ENCODE measurements at places on chromosomes 2 and 18.

GRCh38 chr2:217438136-217438535 is 564.7 kb downstream of the TNS1 start:
- no peak for DNase-seq

- no peak for DNase-seq
Observed at GRCh38 chr2:38863061-38863695, 12.6 kb downstream of the DHX57 start.

GRCh38 chr2:200275295-200276013 is 31.0 kb upstream of the SPATS2L start:
- no peak for DNase-seq

DNA sequence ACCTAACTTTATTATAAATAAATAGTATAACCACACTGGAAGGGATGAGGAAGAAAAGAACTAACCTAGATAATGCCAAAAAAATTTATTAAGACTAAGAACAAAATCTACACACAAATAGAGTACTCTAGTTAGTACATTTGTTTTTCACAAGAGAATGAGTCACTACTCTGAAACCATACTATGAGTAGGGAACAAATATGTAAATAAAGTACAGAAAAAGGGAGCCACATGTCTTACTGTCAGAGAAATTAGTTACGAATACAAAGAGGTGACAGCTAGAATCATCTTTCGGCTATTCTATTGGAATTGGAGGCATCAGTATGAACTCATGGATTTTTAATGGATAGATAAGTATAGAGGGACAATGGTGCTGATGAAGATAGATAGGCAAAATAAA is 150.5 kb downstream of the COPS8 start:
- DNase-seq, result no peak

- no peak for DNase-seq
Observed at GRCh38 chr2:80392441-80392840, 87.9 kb upstream of the LRRTM1 start.

DNA sequence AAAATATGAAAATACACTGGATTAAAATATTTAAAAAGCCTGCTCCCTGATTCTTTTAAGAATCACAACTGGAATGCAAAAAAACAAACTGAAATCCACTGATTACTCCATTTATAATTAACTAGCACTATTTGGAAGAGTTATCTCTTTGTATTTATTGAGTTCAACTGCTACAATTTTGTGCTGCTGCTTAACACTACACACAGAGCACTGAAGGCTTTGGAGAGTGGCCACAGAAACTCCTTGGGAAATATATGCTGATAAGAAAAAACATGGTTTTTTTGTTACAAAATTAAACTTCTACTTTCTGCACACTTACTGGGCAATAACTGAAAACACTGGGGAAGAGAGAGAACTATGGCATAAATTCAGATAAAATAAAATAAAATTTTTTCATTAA is 19.8 kb upstream of the BZW1 start:
- no peak for DNase-seq

GRCh38 chr2:150109912-150110311 is 377.6 kb downstream of the RND3 start:
- DNase-seq, result no peak

DNA sequence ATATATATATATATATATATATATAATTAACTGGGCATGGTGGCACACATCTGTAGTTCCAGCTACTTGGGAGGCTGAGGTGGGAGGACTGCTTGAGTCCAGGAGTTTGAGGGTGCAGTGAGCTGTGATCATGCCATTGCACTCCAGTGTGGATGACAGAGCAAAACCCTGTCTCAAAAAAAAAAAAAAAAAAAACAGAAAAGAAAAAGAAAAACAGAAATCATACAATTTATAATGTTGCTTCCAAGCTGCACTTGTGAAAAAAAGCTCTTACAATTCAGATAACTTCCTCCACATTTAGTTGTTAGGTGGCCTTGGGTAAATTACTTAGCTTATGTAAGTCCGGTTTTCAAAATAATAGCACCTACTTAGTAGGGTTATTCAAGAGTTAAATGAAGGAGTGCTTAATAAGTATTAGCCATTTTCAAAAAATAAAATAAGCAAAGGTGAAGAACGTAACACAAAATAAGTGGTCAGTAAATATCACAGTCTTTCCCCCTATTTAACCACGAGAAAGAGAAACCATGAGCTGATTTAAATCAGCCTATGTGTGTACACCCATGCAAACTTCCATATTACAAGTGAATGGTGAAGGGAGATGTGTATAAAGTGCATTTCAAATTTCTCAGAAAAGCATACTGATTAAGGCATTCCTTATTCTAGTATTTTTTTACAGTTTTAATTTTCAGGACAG is 2.3 kb downstream of the WIPF1 start:
- no peak for DNase-seq

DNA sequence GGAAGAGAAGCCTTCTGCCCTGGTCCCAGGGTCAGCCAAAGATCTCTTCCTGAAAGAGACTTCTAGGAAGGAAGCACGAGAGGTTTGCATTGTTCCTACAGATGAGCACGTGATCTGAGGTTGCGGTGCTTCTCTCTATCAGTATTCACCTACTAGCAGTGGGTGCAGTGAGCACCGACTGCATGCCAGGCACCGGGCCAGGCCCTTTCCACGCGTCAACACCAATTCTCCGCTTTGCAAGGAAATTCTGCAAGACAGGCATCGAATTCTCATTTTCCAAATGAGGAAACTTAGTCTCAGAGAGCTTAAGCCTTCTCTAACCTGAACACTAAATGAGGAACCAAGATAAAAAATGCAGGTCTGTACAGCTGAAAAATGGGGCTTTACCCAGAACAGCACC is 151.5 kb upstream of the MYCN start:
- DNase-seq, result no peak

DNA sequence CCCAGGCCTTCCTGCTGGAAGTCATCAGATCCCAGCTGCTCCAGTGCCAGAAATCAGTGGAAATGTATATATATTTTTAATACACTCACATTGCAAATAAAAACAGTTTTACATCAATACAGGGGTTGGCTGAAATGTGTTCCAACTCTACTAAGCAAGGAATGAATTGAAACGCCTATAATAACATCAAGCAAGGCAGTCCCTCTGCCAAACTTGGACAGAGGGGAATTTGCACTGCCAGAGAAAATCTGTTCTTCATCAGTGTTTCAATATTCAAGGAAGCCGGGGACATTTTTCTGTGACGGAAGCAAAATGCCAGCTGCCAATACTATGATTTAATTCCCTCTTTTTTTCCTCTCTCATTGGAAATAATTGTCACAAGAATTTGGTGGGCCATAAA is 335.3 kb downstream of the TNS1 start:
- no peak for DNase-seq

DNA sequence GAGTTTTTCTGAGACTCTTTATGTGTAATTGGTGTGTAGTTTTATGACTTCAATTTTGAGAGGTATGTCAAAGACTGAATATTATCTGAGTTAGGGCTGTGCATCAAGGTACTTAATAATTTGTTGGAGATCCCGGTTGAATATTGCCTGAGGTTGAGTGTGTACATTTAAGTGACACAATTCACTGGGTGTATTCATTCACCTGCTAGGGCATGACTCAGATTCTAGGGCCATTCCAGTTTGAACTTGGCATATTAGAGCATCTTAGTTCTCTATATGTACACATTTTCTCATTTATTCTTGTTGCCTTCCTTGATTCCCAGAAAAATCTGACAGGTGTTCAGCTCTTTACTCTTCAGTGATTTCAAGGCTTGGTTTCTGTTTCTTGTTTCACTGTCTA is 12.5 kb downstream of the MAP4K4 start:
- DNase-seq, result no peak

- DNase-seq, result no peak
Observed at GRCh38 chr2:234787114-234787513, 164.7 kb upstream of the SH3BP4 start.

DNA sequence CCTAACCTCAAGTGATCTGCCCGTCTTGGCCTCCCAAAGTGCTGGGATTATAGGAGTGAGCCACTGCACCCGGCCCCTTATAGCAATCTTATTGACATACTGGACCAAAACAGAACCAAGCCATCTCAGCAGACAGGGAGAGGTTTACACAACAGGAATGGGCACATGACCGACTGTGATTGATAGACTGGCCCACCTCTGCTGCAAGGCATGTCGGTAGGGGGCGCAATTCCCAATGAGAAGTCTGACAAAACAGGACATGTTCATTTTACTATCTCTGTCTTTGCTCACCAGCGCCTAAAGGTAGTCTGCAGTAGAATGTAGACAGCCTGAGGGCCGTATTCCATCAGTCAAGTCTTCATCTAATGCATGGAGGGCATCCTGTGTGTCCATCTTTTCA is 2.0 kb downstream of the LYPD6B start:
- DNase-seq, result peak; percentile 65

- no peak for DNase-seq
Observed at GRCh38 chr2:62217970-62218369, 22.1 kb downstream of the B3GNT2 start.

DNA sequence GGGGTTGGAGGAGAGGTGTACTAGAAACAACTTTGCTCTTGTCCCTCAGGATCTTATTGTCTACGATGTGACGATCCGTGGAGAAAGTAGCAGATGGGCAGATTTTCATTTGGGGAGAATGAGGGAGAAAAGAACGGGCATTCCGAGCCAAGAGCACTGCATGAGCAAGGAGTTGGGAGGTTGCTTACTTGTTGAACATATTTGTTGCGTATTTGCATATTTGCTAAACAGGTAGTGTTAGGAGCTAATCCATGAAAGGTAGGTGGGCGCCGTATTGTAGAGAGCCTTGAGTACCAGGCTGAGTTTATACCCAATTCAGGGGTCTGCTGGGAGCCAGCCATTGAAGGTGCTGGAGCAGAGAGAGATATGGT is 490 bp downstream of the BCS1L start:
- no peak for DNase-seq

GRCh38 chr2:95040426-95040825 is 14.9 kb downstream of the MAL start:
- DNase-seq, result no peak

- DNase-seq, result no peak
Observed at GRCh38 chr18:79043288-79043687, 25.9 kb upstream of the ATP9B start.

DNA sequence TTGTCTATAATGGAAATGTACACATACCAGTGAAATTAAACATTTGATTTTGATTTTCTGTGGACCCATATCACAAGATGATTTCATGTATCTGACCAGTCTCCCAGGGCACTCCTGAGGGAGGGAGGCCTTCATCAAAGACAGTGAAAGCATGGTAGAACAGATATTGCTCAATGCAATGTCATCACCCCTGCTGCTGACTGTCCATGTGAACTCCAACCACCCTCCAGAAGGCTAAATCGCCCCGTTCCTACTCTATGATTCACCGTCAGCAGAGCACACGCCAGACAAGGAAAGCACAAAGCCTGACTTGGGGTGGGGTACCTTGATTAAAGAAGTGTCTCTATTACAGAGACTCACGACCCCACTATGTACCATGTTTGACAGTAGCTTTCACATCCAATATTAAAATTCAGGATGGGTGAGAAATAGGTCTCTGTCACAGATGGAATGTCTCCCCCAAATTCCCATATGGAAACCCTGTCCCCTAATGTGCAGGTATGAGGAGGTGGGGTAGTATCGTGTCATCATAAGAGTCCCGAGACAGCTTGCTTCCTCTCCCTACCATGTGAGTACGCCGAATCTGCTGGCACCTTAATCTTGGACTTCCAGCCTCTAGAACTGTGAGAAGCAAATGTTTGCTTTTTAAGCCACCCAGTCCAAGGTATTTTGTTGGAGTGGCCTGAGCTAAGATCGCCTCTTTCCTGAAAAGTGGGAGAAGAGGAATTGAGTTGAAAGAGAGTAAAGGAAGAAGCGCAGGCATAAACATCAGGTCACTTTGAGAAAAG is 42.4 kb downstream of the CYB5A start:
- DNase-seq, result no peak

- no peak for DNase-seq
Observed at GRCh38 chr2:133080822-133081221, 410.8 kb upstream of the LYPD1 start.

DNA sequence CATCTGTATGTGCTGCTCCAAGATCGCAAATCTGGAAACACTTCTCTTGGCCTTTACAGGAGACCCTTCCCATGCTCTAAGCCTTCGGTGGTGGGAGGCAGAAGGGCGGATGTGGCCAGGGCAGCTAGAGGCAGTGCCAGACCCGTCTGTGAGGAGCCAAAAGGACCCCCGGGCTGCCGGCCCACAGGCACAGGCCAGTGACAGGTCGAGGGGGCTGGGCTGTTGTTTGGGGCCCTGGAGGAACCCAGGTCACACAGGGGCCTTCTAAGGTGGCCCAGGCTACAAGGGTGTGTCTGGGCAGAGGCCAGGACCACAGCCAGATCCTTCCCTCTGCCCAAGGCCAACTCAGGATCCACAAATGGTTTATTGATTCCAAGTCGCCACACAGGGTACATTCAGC is 49.4 kb downstream of the SLC66A2 start:
- no peak for DNase-seq

- DNase-seq, result no peak
Observed at GRCh38 chr2:148039783-148040182, 18.9 kb downstream of the MBD5 start.

GRCh38 chr2:216516730-216517350 is 18.2 kb downstream of the RPL37A start:
- DNase-seq, result no peak

DNA sequence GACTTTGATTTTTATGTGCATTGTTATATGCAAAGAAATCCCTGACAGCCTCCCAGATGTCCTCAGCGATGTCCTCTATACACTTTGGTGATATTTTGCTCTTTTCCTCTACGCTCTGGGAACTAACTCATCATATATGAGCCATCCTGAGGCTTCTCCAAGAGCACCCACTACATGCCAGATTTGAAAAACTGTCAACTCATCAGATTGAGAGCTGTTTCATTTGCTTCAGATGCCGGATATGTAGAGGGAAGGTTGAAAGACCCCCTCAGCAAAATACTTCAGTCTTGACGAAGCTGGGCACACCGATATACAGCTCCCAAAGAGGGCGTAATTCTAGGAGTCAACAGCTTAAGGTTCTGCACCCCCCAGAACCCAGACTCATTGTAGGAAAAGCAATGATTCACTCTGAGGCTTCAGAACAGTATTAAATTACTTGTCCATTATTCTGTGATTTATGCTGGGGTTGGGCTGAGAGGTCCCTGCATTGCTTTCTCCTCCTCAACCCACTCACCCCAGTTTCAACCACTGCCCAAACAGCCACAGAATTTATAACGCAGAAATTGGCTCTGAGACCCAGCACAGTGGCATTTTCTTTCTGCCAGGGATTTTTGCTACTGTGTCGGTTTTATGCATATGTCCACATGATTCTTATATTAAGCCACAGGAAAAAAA is 341.8 kb downstream of the ALK start:
- DNase-seq, result no peak

GRCh38 chr2:148680462-148680861 is 35.9 kb downstream of the EPC2 start:
- no peak for DNase-seq

GRCh38 chr2:227163485-227163997 is 464 bp downstream of the COL4A4 start:
- no peak for DNase-seq

- no peak for DNase-seq
Observed at GRCh38 chr2:221972813-221973478, 325.9 kb downstream of the PAX3 start.
